ENCODE measurements at places on chromosomes 12 and 14. TPM values are rescaled to one million over a fixed set of nuclear protein-coding genes. Genes with fewer than 3 reads are reported as not detected.

DNA sequence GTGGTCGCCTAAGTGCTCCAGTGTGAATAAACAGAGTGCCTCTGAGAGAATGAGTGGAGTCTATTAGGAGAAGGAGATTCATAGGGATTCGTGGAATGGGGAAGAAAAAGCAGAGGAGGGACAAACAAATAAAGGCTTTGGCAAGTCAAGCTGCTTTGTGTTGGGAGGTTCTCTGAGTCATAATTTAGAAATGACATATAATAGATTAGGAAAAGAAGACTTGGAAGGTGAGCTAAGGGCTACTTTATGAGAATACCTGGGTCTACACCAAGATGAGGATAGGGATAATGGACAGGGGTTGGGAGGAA lies 6.4 kb upstream of the NTN4 start:
- no peak for DNase-seq

Gene ZNF385A
- polyA plus RNA-seq = 16.9 TPM

Gene PIANP
- polyA plus RNA-seq = 1.7 TPM

GRCh38 chr12:6104027-6104426 lies 20.4 kb downstream of the VWF start:
- no peak for DNase-seq

DNA sequence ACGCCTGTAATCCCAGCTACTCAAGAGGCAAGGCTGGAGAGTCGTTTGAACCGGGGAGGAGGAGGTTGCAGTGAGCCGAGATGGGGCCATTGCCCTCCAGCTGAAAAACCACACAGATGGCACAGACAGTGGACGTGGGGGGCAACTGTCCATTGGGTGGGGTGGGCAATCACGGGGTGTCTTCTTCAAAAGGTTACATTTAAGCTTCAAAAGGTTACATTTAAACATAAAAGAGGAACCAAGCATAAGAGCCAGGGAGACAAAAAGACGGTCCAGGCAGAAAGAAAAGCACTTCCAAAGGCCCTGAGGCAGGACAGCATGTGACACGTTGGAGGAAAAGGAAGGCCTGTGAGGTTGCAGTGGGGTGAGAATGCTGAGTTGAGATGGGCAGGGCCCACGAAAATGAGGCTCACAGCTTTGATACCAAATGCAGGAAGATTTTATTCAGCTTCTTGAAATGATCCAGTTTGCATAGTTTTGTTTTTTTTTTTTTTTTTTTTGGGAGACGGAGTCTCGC lies 10.7 kb downstream of the SCARB1 start:
- DNase-seq = no peak

DNA sequence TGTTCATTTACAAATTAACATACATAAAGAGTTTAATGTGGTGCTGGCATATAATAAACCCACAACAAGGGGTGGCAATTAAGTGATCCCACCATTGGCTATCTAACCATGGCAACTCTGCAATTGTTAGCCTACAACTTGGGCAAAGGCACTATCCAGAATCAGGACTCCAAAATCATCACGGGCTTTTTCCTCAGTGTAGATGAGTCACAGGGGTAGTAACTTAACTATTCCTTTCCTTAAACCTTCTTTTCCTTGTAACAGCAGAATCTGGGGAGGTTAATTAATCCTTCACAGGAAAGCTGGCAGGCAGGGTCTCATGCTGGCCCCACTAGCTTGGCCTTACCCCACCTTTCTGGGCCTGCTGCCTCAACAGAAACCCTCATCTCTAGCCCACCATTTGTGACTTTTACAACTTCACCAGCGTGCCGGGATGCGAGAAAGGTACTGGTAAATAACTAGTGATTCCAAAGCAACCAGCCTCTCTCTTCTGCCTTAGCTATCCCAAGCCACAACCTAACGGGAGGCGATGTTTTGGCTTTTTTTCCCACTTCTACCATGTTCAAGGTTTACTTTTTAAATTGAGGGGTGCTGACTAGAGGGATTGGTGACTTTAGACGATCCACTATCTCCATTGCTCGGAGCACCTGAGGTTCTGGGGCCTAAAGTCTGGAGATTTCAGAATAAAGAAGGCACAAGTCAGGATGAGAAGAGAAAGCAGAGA lies 744 bp downstream of the ATP5MC2 start:
- DNase-seq = no peak

Data from stomach (tissue), 19 donors.